Trophoblast cell (in vitro differentiated cells and primary cell): ENCODE measurements at places on chromosomes 4 and X.
A peak's percentile ranks its signal among the peaks of the same experiment; 100 is the strongest.

DNA sequence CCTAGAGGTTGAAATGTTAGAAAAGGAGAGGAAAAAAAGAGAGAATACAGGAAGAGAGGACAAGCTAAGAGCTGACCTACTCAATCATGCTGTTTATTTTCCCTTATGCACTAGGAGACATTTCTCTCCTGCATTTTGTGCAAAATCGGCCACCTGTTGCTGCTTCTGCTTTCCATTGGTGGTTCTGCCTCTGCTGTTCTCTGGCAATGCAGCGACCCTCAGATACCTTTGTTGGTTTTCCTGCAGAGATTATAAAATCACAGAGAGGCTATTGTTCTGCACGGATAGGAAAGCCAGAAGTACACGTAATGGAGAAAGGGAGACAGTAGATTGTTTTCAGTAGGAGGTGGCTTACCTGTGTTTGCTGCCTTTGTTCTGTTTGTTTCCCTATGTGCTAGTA is 108.9 kb downstream of the UNC5C start:
- H3K4me3 ChIP-seq = no peak overlapping the region
- no peak for DNase-seq
- no peak overlapping the region for H3K27ac ChIP-seq
- peaks cover 2% of the 10 kb centered on the region for H3K36me3 ChIP-seq
- H3K4me1 ChIP-seq = no peaks in the 10 kb centered on the region

- peaks cover 2% of the 10 kb centered on the region for H3K4me1 ChIP-seq
- H3K36me3 ChIP-seq = no peaks in the 10 kb centered on the region
- H3K27me3 ChIP-seq = no peaks in the 10 kb centered on the region
Measured at GRCh38 chr4:10151182-10151581, 34.6 kb upstream of the WDR1 start.

DNA sequence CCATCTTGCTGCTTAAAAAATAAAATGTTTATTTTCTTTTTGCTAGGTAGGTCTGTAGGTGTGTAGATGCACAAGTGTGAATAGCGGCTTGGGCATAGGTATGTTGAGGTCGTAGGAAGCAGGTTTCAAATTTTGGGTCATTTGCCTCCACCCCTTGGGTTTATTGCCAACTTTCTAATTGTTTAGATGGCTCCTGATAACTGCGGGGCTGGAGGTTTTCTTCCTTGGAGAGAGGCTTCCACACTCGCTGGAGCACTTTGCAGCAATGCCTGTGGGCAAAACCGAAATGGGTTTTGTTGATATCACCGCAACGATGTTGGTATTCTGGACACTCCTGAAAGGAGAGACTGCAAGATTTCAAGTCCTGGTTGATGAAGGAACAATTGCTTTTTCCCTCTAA is 3.9 kb upstream of the POU4F2 start:
- peaks cover 47% of the 10 kb centered on the region for H3K27me3 ChIP-seq
- no peak for DNase-seq
- H3K4me1 ChIP-seq = peaks cover 8% of the 10 kb centered on the region
- H3K27ac ChIP-seq = no peak overlapping the region
- no peaks in the 10 kb centered on the region for H3K36me3 ChIP-seq

GRCh38 chr4:159150821-159151390 is 48.0 kb downstream of the RAPGEF2 start:
- no peak overlapping the region for H3K27ac ChIP-seq
- no peaks in the 10 kb centered on the region for H3K27me3 ChIP-seq
- no peak overlapping the region for H3K4me3 ChIP-seq
- peak; percentile 60 for DNase-seq

GRCh38 chrX:9906919-9907318 is 60.2 kb upstream of the CLDN34 start:
- H3K4me3 ChIP-seq = no peak overlapping the region
- peak; percentile 13 for DNase-seq
- peak overlapping the region; percentile 17 for H3K27ac ChIP-seq

GRCh38 chr4:182883351-182883750 is 33.8 kb downstream of the DCTD start:
- no peaks in the 10 kb centered on the region for H3K4me1 ChIP-seq
- DNase-seq = no peak
- peaks cover 7% of the 10 kb centered on the region for H3K36me3 ChIP-seq
- no peak overlapping the region for H3K27ac ChIP-seq
- no peak overlapping the region for H3K4me3 ChIP-seq

DNA sequence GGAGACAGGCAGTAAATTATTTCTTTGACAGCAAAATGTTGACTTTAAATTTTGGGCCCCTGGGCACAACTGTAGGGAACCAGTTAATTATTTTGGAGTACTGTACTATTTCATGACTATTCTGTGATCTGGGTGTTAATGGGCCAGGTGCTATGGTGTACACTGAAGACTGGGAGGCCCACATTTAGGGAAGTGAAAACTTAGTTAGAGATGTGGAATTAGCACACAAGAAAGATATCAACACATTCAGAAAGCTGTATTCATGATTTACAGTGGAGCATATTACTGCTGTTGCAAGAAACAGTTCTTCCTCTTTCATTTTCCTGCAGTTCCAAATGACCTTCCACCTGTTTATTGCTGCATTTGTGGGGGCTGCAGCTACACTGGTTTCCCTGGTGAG is 12.4 kb downstream of the PLP1 start:
- no peaks in the 10 kb centered on the region for H3K27me3 ChIP-seq
- no peak overlapping the region for H3K4me3 ChIP-seq
- no peaks in the 10 kb centered on the region for H3K4me1 ChIP-seq
- DNase-seq = no peak
- H3K36me3 ChIP-seq = no peaks in the 10 kb centered on the region
- H3K27ac ChIP-seq = no peak overlapping the region

DNA sequence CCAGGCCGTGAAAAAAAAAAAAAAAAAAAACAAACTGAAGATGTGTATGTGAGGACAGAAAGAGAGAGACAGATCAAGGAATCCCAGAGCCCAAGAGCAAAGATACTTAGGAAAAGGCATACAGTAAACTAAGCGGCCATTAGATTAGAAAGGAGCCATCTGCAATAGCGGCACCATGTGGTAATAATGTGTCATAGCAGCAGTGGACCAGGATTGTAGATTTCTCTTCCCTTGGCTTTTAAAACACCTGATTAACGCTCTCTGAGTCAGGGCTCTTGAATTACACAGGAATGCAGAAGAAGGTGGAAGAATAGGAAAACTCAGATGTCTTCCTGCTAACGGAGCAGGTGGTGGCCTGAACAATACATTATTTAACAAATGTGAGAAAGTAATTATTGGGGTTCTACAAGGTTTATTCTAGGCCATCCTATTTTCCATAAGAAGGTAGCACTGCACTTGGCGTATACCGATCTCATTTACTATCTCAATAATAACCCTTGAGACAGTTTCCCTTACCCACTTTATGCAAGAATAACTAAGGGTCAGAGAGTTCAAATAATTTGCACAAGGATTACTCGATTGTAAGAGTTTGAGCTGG is 182.7 kb downstream of the KCNIP4 start:
- no peaks in the 10 kb centered on the region for H3K27me3 ChIP-seq
- peak; percentile 61 for DNase-seq
- H3K4me3 ChIP-seq = no peak overlapping the region
- no peaks in the 10 kb centered on the region for H3K4me1 ChIP-seq

DNA sequence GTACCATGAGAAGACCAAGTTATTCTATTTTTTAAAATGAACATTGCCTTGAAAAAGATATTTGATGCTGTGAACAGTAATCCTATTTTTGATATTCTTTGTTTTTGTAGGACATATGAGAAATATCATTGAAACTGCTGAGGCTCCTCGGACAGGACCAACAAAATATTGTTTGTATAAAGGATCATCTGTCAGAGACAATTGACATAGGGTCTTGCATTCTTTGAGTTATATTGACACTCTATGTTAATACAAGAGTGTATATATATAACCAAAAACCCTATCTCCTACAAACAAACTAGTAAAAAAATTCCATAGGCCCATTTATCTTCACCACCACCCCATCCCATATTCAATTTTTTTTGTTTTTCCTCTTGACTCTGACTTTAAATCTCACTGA is 222.7 kb downstream of the DACH2 start:
- H3K27ac ChIP-seq = no peak overlapping the region
- H3K4me3 ChIP-seq = no peak overlapping the region
- DNase-seq = no peak
- H3K36me3 ChIP-seq = no peaks in the 10 kb centered on the region

DNA sequence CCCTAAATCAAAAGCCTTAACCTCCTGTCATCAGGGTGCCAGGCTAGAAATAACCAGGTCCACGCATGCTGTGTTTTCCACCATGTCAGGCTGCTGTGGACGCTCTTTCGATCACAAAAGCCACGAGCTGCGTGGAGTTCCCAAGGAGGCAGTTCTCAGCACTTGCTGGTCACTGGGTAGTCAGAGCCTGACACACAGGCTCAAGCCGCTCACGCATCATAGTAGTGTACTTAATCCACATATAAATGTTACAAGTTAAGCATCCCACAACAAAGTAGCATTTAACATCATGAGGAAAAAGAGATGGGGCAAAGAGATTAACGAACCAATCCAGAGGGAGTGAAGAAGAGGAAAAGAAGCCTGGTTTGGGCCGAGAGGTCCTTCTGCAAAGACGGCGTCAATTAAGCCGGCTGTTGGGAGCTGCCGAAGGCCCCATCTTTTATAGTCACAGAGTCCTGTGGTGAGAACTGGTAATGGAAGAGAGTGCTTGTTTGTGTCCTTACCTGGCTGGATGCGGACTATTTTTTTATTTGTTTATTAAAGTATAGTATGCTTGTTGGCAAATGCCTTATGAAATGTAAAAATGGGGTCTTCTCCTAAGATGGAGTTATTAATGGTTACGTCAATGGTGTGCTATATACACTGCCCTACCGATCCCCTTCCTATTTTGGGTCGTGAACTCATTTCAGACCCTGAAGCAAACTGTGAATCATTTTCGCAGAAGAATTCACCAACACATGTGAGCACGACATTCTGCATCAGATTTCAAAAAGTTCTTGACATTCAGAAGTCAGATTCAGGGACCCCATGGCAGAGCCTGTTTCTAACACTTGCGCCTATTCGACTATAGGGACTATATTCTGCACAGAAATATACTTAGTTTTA is 675 bp downstream of the PRIMPOL start:
- peak; percentile 34 for DNase-seq
- no peaks in the 10 kb centered on the region for H3K27me3 ChIP-seq

DNA sequence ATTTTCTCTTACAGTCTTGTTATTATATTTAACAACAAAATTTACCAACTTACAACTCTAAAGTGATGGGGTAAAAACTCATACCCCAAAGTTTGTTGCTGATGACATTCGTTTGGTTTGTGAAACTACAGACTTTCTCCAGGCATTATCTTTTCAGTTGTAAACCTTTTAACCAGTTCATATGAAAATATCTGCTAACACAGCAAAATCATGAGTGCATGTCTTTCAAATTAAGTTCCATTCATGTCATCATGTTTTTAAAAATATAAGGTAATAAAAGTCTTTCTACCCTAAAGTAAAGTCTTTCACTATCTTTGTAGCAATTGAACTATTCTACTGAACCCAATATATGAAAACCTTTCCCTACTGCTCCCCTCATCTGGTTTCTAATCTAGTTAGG is 3.4 kb upstream of the GALNTL6 start:
- H3K27me3 ChIP-seq = peaks cover 21% of the 10 kb centered on the region
- no peaks in the 10 kb centered on the region for H3K36me3 ChIP-seq
- peaks cover 7% of the 10 kb centered on the region for H3K4me1 ChIP-seq
- H3K27ac ChIP-seq = no peak overlapping the region
- no peak overlapping the region for H3K4me3 ChIP-seq

DNA sequence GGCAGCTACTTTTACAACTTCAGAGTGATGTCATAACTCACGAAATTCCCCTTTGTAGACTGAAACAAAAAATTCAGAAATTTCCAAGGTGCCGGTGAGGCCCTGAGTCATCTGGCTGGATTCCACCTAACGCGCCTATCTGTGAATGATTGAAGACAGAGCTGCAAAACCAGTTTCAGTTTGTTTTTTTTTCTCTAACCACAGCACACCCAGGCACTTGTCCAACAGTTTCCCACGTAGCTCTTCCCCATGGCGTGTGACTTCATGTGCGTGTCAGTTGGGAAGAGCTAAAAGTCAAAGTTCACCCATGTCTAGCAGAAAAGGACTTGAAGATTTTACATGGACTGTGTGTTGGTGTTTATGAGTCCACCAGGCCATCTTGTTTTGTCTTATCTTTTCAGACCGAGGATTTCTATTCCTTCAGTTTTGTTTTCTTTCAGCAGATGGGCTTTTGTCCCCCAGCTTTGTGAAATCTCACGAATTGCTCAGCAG is 16.4 kb downstream of the TCEANC start:
- no peaks in the 10 kb centered on the region for H3K36me3 ChIP-seq
- peaks cover 6% of the 10 kb centered on the region for H3K4me1 ChIP-seq
- H3K4me3 ChIP-seq = no peak overlapping the region
- peak; percentile 96 for DNase-seq
- no peaks in the 10 kb centered on the region for H3K27me3 ChIP-seq
- peak overlapping the region; percentile 78 for H3K27ac ChIP-seq

DNA sequence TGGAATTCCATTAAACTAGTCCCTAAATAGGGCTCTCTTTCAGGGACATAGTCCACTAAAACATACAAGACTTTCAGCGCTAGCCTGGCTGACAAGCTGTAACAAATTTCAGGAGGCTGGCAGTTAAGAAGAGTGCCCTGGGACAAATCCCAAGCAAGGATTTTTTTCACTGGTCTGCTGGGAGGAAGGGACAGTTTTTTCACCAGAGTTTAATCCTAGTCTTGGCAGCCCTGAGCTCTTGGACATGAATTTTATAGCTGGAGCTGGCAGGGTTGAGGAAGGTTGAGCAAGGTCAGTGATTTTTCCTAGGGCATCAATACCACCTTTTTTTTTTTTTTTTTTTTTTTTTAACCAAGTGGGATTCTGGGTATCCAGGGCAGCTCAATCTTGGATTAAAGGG is 184.4 kb downstream of the SH2D1A start:
- no peaks in the 10 kb centered on the region for H3K36me3 ChIP-seq
- no peak overlapping the region for H3K27ac ChIP-seq
- no peak for DNase-seq
- H3K4me1 ChIP-seq = no peaks in the 10 kb centered on the region

DNA sequence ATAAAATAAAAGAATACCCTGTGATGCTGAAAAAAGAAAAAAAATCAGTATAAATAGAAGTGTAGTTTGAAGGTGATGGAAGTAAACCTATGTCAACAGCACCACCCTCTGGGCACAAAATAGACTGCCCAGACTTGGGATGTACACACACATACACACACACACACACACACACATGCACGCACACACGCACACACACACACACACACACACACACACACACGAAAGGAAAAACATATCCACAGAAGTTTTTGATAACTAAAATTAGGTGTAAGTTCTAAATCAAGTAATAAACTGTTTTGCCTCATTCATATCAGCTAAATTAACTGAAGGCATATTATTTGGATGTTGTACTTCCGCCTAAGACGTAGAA is 40.5 kb downstream of the ANXA5 start:
- H3K4me3 ChIP-seq = no peak overlapping the region
- H3K27ac ChIP-seq = no peak overlapping the region
- no peaks in the 10 kb centered on the region for H3K36me3 ChIP-seq
- no peaks in the 10 kb centered on the region for H3K4me1 ChIP-seq
- DNase-seq = peak; percentile 67

GRCh38 chr4:182736207-182736606 is 181.0 kb downstream of the DCTD start:
- no peaks in the 10 kb centered on the region for H3K4me1 ChIP-seq
- no peaks in the 10 kb centered on the region for H3K27me3 ChIP-seq

- no peak overlapping the region for H3K4me3 ChIP-seq
- H3K36me3 ChIP-seq = no peaks in the 10 kb centered on the region
- DNase-seq = no peak
- no peaks in the 10 kb centered on the region for H3K27me3 ChIP-seq
Measured at GRCh38 chr4:136355970-136356369, 1176.3 kb downstream of the PCDH18 start.

GRCh38 chrX:40179283-40179682 is 81.5 kb upstream of the BCOR start:
- no peak overlapping the region for H3K27ac ChIP-seq
- no peak for DNase-seq
- no peaks in the 10 kb centered on the region for H3K27me3 ChIP-seq
- H3K4me1 ChIP-seq = peaks cover 13% of the 10 kb centered on the region
- no peak overlapping the region for H3K4me3 ChIP-seq

GRCh38 chr4:128161138-128161537 is 100.0 kb downstream of the LARP1B start:
- H3K27me3 ChIP-seq = no peaks in the 10 kb centered on the region
